ENCODE measurements at places on chromosomes 3 and 15.

GRCh38 chr15:100733101-100733842 is 130.9 kb downstream of the ASB7 start:
- DNase-seq = no peak

- no peak for DNase-seq
Measured at GRCh38 chr3:158105119-158105709, 1.0 kb downstream of the SHOX2 start.

DNA sequence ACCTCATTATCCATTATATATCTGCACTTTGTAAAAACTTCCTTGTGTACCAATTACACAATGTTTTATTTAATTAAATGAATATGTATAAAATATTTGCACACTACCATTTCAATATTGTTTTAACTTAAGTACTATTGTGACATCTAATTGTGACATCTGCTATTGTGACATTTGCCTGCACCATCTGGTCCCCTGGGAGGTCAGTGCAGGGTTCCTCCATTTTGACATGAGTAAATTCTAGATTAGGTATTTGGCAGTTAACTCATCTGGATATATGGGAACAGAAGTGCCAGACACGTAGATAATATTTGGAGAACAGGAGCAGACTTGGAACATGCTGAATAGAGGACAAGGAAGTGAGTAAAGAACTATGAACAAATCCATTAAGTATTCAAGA is 332.1 kb downstream of the VGLL3 start:
- DNase-seq = no peak

DNA sequence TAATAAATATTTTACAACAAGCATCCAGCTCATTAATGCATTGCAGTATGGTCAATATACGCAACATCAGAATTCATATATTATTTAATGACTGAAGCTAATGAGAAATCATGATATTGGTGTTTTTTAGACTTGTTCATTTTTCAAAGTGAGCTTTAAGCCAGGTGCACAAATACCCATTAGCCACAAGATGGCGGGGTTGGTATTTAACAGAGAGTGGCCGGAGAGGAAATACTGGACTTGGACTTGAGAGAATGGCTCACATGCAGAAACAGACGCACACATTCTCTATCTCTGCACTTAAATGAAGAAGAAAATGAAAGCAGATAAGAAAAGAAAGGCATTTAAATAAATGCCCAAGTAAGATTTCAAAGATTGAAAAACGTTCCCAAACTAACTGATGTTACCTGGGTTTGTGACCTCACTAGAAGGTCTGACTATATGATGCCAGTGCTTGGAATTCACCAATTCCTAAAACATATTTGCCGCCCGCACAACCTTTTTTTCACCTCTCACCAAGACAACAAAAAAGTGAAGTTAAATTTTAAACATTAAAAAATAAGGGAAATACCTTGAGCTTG is 21.2 kb upstream of the CRBN start:
- no peak for DNase-seq

DNA sequence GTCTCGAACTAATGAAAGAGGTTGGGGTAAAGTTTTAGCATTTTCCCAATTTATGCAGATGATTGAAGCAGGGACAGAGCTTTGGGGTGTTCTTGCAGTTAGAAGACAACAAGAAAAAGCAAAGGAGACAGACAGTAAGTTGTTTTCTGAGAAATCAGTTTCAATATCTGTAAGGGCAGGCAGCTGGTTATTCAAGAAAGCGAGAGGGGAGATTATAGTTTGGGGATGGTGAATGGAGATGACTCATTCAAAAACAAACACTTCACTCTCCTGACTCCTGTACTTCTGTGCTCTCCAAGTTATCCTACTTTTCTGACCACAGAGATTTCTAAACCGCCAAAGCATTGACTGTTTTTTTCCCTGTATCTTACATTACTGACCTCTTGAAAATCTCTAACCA is 352.0 kb downstream of the GAP43 start:
- DNase-seq = no peak

GRCh38 chr3:194254040-194254439 is 97.1 kb downstream of the CPN2 start:
- DNase-seq = no peak

DNA sequence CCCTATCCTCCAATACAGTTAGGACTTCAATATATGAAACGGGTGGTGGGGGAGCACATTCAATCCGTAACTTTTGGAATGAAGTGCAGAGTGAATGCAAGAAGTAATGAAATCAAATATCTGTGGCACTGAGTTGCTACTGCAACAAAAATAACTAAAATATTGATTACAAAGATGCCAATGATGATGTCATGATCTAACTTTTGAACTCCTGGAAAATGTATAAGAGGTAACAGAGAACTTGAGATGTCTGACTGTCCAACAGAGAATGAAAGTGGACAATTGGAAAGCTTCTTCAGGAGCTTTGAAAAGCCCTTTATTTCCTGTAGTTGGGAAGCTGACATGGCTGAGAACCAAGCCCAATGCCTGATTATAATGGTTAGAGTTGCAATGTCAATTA is 279.9 kb downstream of the ZBBX start:
- no peak for DNase-seq

GRCh38 chr15:70159713-70160009 is 61.9 kb upstream of the TLE3 start:
- DNase-seq = no peak

- no peak for DNase-seq
Measured at GRCh38 chr3:126031981-126032471, 51.9 kb downstream of the SLC41A3 start.

DNA sequence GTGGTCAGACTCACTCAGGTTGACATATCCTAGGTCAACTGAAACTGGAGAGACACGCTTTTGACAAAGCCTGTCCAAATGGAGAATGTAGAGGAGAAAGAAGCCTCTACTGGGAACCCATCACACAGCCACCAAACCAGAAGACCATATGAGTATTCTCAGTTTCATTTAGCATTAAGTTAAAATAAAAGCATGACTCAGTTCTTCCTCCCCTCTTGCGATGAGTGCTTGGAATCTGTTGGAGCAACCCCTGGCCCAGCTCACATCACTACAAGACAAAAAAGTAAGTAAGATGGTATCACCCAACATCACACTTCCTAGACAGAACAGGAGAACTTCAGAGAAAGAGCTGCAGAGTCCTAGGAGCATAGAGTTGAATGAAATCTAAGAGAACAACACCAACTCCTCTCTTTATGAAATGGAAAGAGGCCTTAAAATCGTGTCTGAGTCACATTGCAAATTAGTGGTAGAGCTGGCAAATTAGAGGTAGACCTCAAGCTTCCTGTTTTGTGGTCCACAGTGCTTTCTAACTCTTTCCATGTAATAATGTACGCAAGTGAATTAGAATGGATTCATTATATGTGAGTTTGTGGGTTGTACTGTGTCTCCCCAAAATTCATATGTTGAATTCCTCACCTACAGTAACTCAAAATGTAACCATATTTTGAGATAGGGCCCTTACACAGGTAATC is 51.2 kb downstream of the FGF12 start:
- no peak for DNase-seq

- DNase-seq = no peak
Measured at GRCh38 chr3:18442756-18443664, 17.9 kb upstream of the SATB1 start.

- DNase-seq = no peak
Measured at GRCh38 chr3:69065318-69065964, 13.3 kb upstream of the TMF1 start.

DNA sequence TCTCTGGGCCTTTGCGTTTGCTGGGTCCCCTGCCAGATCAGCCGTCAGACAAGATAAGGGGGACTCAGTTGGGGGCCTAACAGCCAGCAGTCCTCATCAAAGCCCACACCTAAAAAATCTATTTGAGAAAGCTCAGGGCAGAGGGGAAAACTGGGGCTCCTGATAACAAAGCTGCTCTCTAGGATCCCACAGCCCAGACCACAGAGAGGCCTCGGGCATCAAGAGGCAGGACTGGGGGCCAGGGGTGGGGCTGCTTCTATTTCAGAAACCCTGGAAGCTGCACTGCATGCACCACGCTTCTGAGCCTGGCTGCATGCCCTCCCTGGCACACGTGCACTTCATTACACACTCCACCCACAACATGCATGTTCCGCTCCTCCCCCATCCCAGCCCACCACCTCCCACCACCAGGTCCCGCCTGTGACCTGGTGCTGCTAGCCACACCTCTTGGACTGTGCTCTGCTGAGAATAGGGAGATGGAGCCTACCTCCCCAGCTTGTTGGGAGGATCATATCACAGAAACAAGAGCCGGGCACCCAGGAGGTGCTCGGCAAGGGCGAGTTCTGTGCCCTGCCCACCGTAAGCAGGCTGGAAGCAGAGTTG is 26.6 kb downstream of the FBLN2 start:
- no peak for DNase-seq

GRCh38 chr3:32575451-32576113 is 4.9 kb upstream of the DYNC1LI1 start:
- no peak for DNase-seq

DNA sequence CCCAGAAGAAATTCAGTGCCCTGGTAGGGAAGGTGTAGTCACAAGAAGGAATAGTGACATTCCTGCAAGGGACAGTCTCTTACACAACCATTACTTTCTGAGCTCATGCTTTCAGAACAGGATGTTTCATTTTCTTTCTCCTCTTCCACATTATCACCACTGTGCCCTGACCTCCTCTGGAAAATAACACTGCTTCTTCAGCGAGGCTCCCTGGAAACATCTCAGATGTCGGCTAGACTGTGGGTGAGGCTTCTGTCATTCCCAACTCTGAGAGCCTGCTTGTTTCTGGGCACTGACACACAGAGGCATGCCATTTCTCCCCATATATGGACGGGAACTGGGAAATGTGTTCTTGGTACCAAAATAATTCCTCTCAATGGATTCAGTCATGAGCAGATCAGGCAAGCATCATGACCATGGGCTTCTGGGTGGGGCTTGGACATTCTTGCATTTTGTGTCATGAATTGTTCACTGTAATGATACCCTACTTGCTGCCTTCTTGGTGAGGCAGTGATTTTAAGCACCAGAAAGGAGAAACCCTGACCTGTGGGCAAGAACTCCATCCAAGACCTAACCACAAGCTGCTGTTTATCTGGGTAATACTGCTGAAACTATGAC is 14.3 kb upstream of the TNFAIP8L3 start:
- no peak for DNase-seq

GRCh38 chr3:57446318-57446841 is 97.8 kb downstream of the DNAH12 start:
- no peak for DNase-seq

GRCh38 chr15:96181873-96182301 is 148.6 kb upstream of the NR2F2 start:
- DNase-seq = no peak

GRCh38 chr3:109114746-109115145 is 3.2 kb downstream of the MORC1 start:
- no peak for DNase-seq

DNA sequence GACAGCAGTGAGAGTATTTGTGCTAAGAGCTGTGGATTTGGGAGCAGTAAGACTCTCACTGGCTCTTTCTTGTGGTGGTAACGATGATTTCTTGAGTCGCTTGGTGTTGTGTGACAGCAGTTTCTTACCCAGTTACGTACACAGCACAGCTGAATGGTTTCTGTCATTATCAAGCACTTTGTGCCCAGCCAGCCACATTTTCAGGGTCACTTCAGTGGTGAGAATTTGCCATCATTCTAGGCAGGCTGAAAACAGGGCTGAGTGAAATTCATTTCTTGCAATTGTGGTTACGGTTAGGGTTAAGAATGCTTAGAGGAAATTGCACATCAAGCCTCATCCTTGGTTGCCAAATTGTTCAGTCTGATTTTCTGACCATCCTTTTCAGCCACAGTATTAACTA is 130.1 kb downstream of the RYR3 start:
- no peak for DNase-seq

DNA sequence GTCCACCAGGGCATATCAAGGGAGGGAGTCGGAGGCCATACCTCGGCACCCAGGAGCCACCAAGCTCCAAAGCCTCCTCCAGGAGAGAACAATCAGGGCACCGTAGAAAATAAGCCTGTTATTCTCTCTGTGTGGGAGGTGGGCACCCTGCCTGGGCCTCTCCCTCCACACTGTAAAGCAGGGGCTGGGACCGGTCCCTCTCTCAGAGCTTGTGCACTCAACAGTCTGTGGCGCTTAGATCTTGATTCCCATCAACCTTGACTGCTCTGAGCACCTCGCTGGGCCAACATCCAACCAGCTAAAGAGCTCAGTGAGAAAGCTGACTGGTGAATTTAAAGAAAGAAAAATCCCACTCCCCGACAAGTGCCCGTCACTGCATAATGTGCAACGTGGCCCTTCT is 53.0 kb downstream of the PCSK6 start:
- no peak for DNase-seq

DNA sequence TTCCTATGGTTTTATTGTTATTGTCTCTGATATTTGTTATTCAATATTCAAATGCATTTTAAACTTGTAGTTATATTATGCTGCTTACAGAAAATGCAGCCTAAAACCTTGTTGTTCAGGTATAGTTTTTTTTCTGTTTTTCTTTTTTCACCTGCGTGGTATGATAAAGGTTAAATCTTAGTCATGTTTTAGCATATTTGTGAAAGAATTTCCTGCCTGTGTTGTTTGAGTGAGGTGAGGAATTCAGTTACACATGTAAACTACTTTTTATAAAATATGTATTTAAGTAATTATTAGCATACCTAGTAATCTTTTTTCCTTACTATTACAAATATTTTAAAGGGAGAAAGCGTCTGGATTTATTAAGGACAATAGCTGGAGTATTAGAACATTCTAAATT is 90.0 kb upstream of the NAALADL2 start:
- DNase-seq = no peak

GRCh38 chr3:153273217-153273616 is 111.2 kb downstream of the RAP2B start:
- no peak for DNase-seq

DNA sequence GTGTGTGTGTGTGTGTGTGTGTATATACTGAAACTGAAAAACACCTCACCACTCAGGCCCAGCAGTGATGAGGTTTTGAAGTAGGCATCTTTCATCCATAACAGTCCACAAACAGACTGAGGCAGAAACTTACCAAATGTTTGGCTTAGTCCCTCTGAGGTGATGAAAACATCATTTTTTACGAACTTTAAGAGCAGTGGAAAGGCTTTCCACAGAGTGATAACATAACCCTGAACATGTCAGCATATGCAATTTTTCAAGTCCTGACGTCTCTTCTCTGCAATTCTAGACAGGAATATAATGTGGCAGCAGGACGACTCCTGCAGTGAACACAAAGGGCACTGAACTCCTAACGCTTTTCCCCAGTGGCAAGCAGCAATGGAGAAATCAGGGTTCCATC is 247.0 kb upstream of the THBS1 start:
- DNase-seq = no peak

- DNase-seq = no peak
Measured at GRCh38 chr3:21620511-21621155, 130.4 kb downstream of the ZNF385D start.

DNA sequence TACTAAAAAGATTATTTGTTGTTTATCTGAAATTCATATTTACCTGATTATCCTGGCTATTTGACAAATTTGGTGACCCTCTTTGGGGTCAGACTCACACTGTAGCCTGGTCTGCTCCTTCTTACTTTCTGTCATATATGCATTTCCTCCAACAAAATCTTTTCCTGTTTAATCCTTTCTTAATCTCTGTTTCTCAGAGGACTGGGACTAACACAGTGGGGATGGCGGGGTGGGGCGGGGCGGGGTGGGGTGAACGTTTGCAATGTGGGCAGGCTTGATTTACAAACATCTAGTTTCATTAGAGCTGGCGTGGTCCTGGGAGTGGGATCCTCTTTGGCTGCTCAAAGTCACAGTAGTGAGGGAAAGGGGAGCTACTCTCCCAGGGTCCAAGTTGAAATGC is 35.3 kb upstream of the CDCP1 start:
- DNase-seq = no peak
